ENCODE measurements at places on chromosomes 1 and 21. TPM values are rescaled to one million over a fixed set of nuclear protein-coding genes. Genes with fewer than 3 reads are reported as not detected.

Gene CRNN
- not detected for total RNA-seq

- no peak for DNase-seq
Observed at GRCh38 chr1:50976111-50976889, 6.3 kb downstream of the CDKN2C start.

DNA sequence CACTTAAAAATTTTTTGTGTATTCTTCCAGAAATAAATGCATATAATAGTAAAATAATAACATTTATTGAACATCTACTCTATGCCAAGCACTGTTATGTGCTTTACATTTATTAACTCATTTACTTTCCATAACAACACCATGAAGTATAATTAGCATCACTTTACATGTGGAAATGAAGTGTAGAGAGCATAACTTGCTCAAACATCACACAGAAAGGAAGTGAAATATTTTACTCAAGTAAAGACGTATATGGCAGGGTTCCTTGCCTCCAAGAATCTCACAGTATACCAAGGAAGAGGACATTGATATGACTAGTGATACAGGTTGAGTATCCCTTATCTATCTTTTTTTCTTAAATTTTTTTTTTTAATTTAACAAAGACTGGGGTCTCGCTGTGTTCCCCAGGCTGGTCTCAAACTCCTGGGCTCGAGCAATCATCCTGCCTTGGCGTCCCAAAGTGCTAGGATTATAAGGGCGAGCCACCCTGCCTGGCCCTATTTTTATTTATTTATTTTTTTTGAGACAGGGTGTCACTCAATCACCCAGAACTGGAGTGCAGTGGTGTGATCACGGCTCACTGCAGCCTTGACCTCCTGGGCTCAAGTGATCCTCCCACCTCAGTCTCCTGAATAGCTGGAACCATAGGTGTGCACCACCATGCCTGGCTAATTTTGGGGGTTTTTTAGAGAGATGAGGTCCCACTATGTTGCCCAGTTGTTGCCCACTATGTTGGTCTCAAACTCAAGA lies 7.7 kb upstream of the CLIC4 start:
- no peak for DNase-seq

GRCh38 chr1:112267929-112268328 lies 128.1 kb upstream of the CTTNBP2NL start:
- no peak for DNase-seq

DNA sequence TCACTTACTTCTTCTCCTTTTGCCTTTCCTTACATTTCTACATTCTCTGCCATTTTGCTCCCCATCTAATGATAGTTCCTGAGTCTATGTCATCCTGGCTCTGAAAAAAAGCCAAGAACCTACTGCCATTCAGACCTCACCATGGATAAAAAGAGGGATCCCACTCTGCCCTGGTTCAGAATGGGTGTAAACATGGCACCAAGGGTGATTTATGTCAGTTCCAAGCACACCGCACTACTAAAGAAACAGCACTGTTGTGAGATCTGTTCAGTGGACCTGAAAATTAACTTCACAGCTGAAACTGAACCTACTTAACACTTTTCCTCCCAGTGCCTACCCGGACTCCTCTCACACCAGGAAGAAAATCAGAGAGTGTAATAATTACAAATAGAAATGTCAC lies 72.3 kb upstream of the NTPCR start:
- DNase-seq = no peak

Gene CLCNKB
- not detected for total RNA-seq

Gene PBX1
- total RNA-seq = 0.12 TPM

Gene PTPRC
- 700 TPM for total RNA-seq

Gene LAMB3
- 1.3 TPM for total RNA-seq

Gene CLDN17
- not detected for total RNA-seq

GRCh38 chr1:197463142-197463541 lies 195.1 kb downstream of the CRB1 start:
- DNase-seq = no peak

Gene PODN
- total RNA-seq = not detected

Gene C1orf115
- 0.73 TPM for total RNA-seq

- DNase-seq = no peak
Observed at GRCh38 chr1:78274814-78275213, 216.0 kb upstream of the PTGFR start.

- DNase-seq = no peak
Observed at GRCh38 chr1:116166011-116166571, 54.9 kb downstream of the MAB21L3 start.

Gene FAAH
- 7.6 TPM for total RNA-seq

Gene RGS16
- 1.9 TPM for total RNA-seq

Gene CCDC24
- 0.71 TPM for total RNA-seq

DNA sequence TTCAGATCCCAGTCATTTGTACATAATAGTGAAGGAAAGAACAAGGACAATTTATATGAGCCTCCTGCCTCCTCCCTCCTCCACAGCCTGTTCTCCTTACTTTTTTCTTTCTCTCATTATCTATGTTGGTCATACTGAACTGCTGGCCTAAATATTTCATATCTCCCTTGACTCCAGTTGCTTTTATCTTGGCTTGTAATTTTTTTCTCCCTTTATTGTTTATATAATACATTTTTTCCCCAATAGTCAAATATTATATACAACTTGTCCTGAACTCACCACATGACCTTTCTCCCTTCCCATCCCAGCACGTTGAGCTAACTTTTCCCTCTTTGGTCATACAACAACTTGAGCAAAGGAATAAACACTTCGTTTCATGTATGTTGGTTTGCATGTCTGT lies 752.1 kb downstream of the LTN1 start:
- DNase-seq = no peak

All from activated CD4-positive, alpha-beta T cell treated with anti-CD3 and anti-CD28 coated beads, Interleukin-2, amount 10 ng/mL, durations not matched to agents 7 days and 5 days (primary cell).